ENCODE measurements at places on chromosomes 4 and X. TPM values are rescaled to one million over a fixed set of nuclear protein-coding genes. Genes with fewer than 3 reads are reported as not detected.

Gene DMD
- total RNA-seq = 47.2 TPM

Gene PNMA6A
- total RNA-seq = not detected

Gene SLC38A5
- total RNA-seq = not detected

Gene ADGRG2
- total RNA-seq = not detected

Gene TMEM271
- not detected for total RNA-seq

Gene RAB33A
- 0.35 TPM for total RNA-seq

Gene SOX3
- not detected for total RNA-seq

Gene GNRHR
- not detected for total RNA-seq

Gene ARSJ
- total RNA-seq = 7.3 TPM

Gene KDR
- total RNA-seq = not detected

Gene NUP62CL
- total RNA-seq = 1.5 TPM

Gene CSAG1
- not detected for total RNA-seq

Gene HPGD
- total RNA-seq = 85.5 TPM

Gene TRPC5OS
- total RNA-seq = not detected

Gene MAGEE2
- not detected for total RNA-seq
